ENCODE measurements at places on chromosomes 5 and 9. TPM values are rescaled to one million over a fixed set of nuclear protein-coding genes. Genes with fewer than 3 reads are reported as not detected.

DNA sequence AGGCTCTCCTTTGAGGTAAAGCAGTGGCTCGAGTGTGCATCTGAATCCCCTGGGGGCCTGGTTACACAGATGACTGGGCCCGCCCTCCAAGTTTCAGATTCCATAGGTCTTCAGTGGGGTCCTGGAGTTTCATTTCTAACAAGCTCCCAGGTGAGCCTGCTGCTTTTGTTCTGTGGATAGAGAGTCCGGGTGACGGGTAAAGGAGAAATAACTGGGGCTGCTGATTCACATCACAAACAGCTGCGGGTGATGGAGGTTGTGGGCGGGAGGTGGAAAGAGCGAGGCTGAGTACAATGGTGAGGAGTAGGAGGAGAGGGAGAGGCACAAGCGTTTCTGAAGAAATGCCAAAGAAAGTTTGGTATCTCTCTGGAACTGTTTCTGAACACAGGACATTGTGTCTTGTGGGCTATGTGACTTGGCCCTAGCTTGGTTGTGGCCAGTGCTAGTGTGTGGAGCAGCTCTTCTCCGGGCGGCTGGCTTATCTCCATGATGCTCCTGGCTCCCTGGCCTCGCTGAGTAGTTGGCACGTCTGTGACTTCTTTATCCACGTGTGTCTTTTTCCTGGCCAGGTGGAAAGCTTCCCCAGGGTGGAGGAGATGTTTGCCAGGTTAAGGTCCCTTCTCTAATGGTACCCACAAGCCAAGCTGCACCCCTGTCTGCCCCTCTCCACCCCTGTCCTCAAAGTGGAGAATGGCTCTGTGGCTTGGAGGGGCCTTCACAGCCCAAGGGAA, 61.7 kb downstream of the HSPA4 start:
- peak; percentile 40 for DNase-seq

GRCh38 chr5:143279698-143280097, 123.8 kb downstream of the NR3C1 start:
- DNase-seq, result no peak

DNA sequence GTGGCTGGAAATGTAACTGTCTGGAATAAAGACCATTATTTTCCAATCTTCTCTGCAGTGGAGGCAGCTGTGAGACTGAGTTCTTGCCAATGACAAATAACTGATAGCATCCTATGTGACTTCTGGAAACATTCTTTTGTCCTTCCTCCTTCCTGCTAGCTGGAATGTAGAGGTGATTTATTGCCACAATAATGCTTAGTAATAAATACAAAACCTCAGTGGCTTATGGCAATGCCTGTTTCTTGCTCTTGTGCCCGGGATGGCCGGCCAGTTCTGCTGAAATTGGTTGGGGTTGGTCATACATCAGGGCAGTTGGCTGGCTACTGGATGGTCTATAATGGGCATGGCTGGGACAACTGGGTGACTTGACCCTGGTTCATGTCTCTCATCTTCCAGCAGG, 12.2 kb upstream of the TEX48 start:
- no peak for DNase-seq

GRCh38 chr9:87836951-87837705, 45.5 kb upstream of the SPATA31E1 start:
- DNase-seq, result no peak

- no peak for DNase-seq
Observed at GRCh38 chr5:45696206-45696836, at the start of gene HCN1. TSS of gene HCN1 (minus strand) at chr5:45696380.

BHMT2 gene
- not detected for total RNA-seq

DNA sequence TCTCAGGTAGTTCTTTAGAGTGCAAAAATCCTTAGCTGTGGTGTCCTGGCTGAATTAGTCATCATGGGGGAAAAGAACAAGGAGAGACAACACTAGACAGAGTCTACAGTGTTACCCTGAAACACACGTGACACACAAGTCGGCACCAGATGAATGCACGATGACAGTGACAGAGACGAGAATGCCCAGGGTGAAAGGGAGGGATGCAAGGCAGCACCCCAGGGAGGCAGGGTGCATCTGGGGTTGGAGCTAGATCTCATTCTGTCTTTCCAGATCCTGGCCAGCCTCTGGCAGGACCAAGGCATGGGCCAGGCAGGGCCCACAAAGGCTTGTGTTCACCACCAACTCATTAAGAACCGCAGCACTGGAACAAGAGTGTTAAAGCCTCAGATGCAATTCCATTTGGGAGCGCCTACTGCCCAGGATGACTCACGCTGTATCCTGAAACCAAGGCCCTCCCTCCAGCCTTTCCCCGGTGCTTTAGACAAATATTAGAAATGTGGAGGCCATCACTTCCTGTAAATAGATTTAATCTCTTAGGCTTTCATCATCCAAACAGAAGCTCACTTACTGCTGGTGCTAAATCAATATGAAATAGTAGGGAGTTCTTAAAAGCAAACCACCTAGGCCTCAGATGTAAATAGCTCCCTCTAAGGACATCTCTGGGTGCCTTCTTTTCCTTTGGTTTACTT, 56.1 kb downstream of the IRX2 start:
- DNase-seq, result no peak

RETREG1 gene
- total RNA-seq, result 2.6 TPM

NR5A1 gene
- total RNA-seq, result not detected

TMC1 gene
- total RNA-seq, result not detected

TAF11L7 gene
- not detected for total RNA-seq

DNA sequence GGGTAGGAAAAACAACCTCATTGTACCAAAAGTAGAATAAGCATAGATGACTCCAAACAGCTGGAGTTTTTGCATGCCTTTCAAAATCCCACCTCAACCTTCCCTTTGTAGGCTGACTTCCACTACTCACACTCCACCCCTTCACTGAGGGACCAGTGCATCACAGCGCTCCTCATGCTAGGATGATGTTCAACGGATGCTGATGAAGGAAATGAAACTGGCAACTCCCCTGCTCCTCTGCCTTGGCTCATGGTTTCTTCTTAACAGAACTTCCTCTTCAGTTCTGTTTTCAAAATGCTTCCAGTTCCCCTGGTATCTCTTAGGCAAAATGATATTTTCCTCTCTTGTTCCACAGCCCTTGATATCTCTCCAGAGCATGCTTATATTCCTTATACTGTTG, 29.0 kb downstream of the LIFR start:
- DNase-seq, result peak; percentile 24

CFAP77 gene
- not detected for total RNA-seq

DNA sequence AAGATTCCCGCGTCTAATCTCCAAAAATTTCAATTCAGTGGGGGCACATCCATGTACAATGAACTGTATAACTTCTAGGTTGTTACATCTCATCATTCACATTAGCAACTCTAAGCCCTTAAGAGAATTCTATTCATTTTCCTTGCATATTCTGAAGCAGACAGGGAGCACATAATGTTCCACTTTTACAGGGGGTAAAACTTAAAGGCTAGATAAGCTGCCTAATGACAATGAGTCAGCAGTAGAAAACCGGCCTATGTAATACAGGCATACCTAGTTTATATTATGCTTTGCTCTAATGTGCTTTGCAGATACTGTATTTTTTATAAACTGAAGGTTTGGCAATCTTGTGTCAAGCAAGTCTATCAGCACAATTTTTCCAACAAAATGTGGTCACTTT, 40.4 kb downstream of the PTAR1 start:
- DNase-seq, result no peak

DNA sequence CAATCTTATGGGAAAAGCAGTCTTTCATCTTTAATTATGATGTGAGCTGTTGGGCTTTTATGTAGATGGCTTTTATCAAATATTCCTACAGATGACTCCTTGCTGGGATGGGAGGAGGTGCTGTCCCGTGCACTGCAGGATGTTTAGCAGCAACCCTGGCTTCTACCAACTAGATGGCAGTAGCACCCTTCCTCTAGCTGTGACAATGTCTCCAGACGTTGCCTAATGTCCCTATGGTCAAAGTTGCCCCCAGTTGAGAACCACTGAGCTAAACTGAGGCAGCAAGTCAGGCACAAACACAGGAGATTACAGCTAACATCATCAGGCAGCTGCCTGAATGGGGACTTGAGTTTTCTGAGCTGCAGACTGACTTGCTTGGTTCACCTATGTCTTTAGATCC, 401.9 kb upstream of the PDE4D start:
- peak; percentile 29 for DNase-seq
